ENCODE measurements at places on chromosomes 12 and 14.

- DNase-seq, result no peak
Measured at GRCh38 chr12:26327975-26328644, 132.7 kb downstream of the SSPN start.

GRCh38 chr12:108409481-108409880 lies 70.4 kb upstream of the CMKLR1 start:
- no peak for DNase-seq

DNA sequence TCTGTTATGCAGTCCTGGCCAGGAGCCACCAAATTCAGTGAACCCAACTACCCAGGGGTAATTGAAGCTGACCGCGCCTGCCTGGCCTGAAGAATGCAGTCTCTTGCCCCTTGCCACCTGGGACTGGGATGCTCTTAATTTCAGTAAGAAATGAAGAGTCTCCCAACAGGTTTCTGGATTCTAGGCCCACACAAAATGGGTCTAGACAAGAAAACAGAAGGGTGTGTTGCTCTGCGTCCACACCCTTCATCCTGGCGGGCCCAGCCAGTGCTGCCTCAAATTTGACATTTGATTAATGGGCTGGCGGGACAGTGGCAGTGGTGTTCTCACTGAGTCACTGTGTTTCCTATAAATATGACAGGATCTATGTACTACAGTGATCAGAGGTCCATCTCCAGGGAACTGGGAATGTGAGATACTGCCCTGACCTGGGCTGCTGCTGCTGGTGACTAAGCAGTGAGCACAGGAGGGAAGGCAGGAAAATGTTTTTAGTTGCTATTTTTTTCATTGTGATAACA lies 6.5 kb downstream of the TMEM253 start:
- DNase-seq, result no peak

GRCh38 chr12:102043928-102044327 lies 17.9 kb downstream of the WASHC3 start:
- DNase-seq, result no peak

DNA sequence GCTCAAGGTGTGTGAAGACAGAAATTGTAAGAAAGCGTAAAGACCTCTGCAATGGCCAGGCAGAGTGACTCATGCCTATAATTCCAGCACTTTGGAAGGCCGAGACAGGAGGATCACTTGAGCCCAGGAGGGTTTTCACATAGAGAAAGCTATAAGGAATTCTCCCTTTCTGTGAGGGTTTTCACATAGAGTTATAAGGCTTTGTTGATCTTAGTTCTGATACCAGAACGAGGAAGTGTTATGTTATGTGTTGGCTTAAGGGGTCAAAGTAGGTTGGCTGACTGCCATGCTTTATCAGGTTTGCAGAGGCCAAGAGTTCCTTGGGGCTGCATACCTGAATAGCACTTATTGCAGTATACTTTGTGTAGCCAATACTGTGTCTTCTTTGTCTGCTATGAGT lies 139.1 kb downstream of the ERC1 start:
- no peak for DNase-seq

Data from activated CD4-positive, alpha-beta memory T cell treated with anti-CD3 and anti-CD28 coated beads, Interleukin-2, amount 10 ng/mL, durations not matched to agents 7 days and 5 days (primary cell).